AG10803 (cell line): ENCODE measurements at places on chromosomes 2 and 18.

GRCh38 chr2:152581360-152581759 lies 135.9 kb downstream of the PRPF40A start:
- DNase-seq, result no peak

DNA sequence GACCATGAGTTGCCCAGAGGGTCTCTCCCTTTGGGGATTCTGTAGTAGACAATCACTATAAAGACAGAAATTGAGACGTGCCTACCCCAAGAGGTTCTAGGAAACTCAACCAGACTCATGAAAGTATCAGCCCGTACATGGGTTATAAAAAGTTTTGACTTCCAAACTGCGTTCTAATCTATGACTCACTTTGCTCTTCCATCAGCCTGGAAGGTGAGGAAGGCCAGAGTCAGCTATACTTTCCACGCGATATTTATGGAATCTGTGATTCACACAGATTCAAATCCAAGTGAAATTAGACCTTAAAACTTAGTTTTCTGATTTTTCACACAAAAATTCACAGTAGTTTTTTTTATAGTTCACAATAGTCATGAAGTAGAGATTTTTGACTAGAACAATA lies 7.7 kb upstream of the LYPD1 start:
- DNase-seq, result peak; percentile 44

- peak; percentile 54 for DNase-seq
These were observed 73.9 kb upstream of the TTC27 start for GRCh38 chr2:32553829-32554432.

- no peak for DNase-seq
These were observed 114.8 kb downstream of the MIB1 start for GRCh38 chr18:21855432-21855831.

- DNase-seq, result no peak
These were observed 21.2 kb downstream of the CLUL1 start for GRCh38 chr18:617970-618504.

GRCh38 chr2:73740767-73741166 lies 3.6 kb upstream of the TPRKB start:
- DNase-seq, result no peak

DNA sequence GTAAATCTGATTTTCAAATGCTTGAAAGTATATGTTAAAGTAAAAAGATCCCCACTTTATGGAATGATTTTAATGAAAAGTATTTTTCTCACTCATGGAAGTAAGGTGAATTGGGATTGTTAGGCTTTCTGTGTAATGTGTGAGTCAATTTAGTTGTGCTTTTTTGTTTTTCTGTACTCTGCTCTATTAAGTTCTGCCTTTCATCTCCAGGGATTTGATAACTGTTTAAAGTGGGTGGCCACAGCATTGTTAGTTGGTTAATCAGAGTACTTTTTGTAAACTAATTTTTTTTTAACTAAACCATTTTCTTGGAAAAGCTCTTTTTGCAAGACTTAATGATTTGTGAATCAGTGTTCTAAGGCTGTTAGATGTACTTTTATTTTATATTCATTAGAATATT lies 76.8 kb downstream of the ABI2 start:
- DNase-seq, result peak; percentile 31

- peak; percentile 3 for DNase-seq
These were observed 30.0 kb downstream of the ADCYAP1 start for GRCh38 chr18:934518-935133.

DNA sequence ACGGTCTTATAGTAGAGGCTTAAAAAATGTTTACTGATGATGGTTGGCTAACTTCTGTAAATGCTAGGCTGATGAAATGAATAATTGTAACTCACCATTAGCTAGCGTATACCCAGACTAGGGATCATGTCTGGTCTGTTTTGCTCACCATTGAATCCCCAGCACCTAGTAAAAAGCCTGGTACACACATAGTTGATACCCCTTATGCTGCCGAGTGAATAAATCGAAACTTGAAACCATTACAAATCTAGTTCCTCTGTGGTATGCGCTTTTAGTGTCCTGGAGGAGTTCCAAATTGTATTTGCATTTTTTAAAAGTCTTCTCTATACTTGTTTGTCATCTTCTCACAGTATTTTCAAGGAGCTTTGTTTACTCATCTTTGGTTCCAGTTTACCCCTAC lies 1.3 kb downstream of the TAF1B start:
- DNase-seq, result peak; percentile 65

DNA sequence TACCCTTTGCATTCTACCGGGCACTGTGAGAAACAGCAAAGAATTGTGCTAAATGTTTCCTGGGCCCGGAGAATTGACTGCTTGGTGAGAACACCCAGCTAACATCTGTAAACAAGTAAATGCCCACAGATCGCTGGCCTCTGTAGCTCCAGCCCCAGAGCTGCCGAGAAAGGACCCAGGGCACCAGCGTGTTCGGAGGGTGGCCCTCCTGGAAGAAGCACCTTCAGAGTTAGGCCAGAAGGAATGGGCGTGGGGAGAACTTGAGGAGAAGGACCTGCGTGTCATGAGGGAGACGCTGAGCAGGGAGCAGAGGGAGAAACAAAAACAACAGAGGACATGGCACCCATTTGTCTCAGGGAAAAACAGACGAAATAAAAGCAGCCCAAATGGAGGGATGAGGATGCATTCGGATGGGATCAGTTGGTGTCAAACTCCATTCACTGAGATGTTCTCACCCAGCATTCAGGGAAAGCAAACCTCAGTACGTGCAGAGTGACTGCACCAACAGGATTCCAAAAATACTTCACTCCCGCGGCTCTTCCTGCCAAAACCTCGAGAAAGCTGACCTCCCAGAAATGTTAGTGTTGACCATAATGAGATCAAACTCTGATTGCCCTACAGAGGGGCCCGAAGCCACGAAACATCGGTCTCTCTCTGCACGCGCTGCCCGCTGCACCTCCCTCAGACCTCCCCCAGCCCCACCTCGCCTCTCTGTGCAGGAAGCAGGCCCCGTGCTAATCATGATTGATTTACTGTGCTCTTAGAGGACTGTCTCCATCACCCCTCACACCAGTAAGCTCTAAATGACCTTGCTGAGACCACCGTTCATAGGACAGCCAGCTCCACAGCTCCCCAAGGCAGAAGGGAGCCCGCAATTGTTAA lies 376.3 kb upstream of the SALL3 start:
- DNase-seq, result no peak

DNA sequence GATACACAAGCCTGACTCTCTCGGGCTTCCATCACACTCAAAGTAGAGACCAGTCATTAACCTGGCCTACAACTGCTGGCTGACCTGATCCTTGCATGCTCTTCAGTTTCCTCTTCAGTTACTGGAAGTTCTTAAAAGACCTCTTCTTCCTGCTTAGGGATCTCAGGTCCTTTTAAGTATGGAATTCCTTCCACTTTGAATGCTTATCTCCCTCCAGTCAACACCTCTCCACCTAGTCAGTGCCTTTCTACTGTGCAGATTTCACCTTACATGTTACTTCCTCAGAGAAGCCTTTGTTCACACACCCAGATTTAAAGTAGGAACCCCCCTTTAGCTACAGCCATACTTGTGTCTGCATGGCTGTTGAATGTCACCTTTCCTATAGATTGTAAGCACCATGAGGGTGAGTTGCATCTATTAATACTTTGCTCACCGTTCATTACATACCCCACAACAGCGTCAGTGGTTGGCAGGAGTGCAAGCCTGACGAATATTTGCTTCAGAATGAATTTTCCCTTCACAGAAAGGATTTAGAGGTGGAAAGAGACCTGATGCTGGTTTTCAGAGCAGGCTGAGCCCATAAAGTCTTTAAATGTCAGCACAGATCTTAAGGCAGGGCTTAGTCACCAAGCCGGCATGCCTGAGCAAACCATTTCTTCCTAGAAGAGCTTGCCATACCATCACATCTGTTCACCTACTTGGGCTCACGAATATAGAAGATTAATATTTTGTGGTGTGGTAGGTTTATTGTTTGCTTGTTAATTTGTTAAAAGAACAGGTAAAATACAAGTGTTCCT lies 90.1 kb downstream of the ACVR1 start:
- no peak for DNase-seq

DNA sequence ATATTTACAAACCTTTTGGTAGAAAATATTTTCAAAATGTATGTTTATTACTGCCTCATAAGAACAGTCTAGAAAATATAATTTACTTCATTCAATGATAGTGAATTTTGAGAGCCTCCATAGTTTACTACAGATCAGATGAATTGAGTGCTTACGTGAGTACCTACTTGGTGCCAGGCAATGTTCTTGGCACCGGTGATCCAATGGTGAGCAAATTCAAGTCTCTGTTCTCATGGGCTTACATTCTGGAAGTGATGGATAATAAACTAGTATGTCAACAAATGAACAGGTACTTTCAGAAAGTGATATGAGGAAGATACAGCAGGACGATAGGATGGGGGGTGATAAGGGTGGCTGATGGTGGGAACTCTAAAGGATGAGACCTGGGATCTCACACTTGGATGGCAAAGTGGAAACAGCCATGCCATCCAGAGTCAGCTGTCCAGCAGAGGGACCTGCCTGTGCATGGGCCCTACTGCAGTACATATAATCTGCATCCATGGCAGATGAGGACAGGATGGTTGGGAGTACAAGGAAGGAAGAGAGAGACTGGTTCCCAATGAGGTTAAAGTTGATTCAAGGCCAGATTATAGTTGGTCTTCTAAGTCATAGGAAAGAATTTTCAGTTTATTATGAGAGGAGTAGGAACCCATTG lies 277.0 kb downstream of the NEDD4L start:
- no peak for DNase-seq

GRCh38 chr2:23602116-23602515 lies 217.1 kb downstream of the KLHL29 start:
- peak; percentile 56 for DNase-seq

- DNase-seq, result no peak
These were observed 440.9 kb downstream of the ZNF516 start for GRCh38 chr18:76054156-76054555.

GRCh38 chr2:117940436-117940835 lies 73.4 kb downstream of the CCDC93 start:
- peak; percentile 62 for DNase-seq

DNA sequence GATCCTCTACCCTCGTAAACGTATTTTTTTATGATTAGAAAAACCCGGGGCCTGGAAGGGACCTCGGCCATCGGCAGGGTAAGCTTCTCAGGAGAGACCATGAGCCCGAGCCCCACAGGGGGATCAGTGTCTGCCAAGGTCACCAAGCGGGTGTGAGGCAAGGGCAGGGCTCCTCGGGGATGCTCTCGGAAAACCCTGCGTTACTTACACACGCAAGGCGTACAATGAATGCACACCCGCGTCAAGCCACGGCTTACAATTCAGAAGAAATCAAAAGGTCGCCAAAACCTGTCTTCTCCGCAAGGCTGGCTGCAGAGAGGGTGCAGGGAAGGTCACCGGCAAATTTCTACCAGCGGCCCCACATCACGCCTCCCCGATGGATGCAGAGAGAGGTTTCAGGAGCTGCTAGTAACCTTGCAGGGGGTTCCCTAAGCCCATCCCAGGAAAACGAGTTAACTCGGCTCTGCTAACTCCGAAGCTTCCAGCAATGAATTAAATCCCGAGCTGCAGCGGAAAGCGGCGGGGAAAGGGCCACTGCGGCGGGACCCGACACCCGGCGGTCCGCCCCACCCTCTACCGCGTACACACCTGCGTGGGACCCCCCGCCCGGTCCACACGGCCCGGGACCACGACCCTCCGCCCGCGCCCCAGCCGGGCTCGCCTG lies 638 bp downstream of the ST3GAL5 start:
- no peak for DNase-seq

DNA sequence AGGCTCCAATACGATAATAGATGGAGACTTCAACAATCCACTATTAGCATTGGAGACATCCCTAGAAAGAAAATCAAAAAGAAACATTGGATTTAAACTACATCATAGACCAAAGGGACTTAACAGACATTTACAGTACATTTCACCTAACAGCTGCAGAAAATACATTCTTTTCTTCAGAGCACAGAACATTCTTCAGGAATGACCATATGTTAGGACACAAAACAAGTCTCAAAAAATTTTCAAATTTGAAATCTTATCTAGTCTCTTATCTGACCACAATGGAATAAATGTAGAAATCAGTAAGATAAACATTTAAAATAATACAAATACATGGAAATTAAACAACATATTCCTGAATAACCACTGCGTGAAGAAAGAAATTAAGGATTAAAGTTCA lies 68.7 kb downstream of the STRADB start:
- no peak for DNase-seq

DNA sequence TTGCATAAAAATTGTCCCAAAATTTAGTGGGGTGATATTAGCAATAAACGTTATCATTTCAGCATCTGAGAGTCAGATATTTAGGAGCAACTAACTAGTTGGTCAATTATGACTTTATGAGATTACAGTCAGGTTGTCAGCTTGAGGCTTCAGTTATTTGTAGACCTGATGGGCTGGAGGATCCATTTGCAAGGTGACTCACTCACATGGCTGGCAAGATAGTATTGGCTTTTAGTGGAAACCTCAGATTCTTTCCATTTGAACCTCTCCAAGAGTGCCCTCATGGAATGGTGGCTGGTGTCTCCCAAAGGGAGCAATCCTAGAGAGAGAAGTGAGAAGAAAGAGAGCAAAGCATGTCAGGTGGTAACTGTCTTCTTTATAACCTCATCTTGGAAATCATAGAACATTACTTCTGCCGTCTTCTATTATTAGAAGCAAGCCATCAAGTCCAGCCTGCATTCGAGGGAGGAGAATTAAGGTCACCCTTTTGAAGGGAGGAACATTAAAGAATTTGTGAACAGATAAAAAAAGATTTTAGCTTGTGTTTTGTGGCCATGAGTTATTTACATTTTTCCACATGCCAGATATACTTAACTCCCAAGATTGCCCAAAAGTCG lies 92.5 kb downstream of the HAUS1 start:
- no peak for DNase-seq

- DNase-seq, result no peak
These were observed 8.8 kb downstream of the FOSL2 start for GRCh38 chr2:28401411-28401810.

DNA sequence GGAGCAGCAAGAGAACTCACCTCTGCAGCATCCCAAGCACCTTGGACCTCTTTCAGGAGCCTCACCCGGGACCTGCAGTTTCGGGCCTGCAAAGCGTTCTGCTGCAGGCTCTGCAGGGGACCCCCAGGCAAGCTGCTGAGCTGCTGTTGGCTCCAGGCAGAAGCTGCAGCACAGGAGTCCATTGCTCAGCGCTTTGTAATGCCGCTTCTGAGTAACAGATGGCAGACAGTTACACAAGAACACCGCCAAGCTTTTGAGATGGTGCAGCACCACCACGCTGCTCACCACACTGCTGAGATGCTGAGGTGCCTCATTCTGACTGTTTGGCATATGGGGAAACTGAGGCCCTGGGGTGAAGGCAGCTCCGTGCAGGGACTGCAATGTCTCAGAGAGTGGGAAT lies 1.9 kb upstream of the GALNT14 start:
- peak; percentile 3 for DNase-seq

DNA sequence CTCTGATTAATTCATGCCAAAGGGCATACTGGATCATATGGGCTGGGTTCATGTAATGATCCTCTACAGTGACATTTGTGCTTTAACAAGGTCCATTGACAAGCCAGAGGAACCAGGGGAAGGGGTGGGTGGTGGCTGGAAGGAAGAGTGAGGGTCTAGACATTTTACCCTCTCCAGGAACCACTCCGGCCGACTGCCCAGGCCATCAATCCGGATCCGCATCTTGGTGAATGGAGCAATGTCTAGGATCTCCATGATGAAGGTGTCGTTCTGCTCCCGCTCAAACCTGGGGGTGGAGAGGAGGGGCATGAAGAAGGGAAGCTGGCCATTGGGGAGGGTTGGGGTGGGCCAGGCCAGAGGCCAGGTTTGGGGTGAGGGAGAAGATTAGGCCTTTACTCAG lies 147.5 kb downstream of the LOXHD1 start:
- no peak for DNase-seq

- DNase-seq, result no peak
These were observed 7.4 kb downstream of the MCEE start for GRCh38 chr2:71122387-71123298.

GRCh38 chr2:199985625-199986207 lies 30.3 kb downstream of the MAIP1 start:
- DNase-seq, result peak; percentile 72

GRCh38 chr2:217286833-217287232 lies 427.0 kb upstream of the TNP1 start:
- peak; percentile 94 for DNase-seq
